ENCODE measurements at places on chromosomes 2 and 18.

DNA sequence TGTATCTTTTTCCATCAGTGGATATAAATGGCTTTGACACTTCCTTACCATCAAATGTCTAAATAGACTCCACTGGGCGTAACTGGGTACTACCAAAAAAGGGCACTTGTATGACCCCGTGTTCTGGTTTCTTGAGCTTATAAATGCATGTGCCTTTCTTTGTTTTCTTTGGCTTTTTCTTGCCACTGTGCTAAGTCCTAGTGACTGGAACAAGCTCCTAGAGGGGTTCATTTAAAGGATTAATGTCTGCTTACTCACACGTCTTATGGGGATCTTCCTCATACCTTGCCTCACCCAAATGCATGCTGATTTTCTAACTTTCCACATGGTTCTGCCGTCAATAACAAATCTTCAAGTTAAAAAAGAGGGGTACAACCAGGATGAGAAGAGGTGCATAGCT lies 19.8 kb upstream of the ZNF532 start:
- DNase-seq: no peak

GRCh38 chr2:8636721-8637636 lies 44.9 kb upstream of the ID2 start:
- no peak for DNase-seq

DNA sequence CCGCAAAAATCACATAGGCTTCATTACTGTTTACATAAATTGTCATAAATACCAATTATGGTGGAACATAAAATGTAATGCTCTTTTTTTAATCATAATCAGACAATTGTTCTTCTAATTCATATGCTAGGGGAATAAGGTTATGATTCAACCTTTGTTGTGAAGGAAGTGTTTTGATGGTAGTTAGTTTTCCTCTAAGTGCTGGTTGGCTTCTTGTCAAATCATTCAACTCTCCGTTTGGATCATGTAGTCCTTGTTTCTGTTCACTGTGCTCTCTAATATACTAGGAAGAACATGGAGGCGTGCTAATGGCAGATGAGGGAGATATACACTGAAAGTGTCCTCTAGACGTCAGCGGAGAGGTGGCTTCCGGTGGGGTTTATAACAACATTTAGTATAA lies 1938.0 kb upstream of the PIK3C3 start:
- no peak for DNase-seq

DNA sequence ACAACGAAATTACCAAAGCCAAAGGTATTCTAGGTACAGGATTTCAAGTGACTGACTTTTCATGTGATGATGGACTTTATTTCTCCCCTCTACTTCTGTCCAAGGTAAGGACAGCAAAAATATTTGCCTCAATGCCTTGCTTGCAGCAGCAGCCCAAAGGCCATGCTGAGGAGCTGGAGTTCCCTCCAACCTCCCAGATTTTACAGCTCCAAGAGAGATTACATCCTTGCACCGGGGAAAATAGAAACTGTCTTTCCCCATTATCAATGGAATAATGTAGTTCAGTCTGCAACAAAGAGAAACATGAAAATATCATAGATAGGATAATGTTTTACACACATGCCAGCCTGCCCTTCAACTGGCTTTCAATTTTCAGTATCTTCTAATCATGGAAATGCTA lies 13.5 kb downstream of the HSPD1 start:
- no peak for DNase-seq

DNA sequence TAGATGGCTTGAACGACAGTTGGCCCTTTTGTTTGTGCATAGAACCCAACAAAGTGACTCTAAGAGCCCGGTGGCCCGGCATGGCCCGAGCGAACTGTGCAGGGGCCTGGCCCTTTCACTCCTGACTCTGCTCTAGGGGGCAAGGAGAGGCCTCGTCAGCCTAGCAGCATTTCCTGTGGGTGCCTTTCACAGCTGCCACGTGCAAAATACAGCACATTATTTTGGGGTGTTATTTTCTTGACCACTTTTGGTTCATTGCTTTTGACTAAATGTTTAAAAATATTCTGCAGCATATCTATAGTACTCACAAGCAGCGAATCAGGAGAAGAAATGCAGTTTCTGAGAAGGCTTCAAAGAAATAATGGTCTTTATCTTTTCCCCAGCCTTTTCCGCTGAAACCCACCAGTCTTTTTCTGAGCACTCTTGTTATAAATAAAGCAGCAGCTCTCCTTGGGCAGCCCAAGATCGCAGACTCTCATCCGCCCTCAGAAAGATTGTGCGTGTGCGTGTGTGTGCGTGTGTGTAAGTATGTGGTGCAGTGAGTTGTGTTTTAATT lies 31.3 kb downstream of the DGKD start:
- DNase-seq: no peak

DNA sequence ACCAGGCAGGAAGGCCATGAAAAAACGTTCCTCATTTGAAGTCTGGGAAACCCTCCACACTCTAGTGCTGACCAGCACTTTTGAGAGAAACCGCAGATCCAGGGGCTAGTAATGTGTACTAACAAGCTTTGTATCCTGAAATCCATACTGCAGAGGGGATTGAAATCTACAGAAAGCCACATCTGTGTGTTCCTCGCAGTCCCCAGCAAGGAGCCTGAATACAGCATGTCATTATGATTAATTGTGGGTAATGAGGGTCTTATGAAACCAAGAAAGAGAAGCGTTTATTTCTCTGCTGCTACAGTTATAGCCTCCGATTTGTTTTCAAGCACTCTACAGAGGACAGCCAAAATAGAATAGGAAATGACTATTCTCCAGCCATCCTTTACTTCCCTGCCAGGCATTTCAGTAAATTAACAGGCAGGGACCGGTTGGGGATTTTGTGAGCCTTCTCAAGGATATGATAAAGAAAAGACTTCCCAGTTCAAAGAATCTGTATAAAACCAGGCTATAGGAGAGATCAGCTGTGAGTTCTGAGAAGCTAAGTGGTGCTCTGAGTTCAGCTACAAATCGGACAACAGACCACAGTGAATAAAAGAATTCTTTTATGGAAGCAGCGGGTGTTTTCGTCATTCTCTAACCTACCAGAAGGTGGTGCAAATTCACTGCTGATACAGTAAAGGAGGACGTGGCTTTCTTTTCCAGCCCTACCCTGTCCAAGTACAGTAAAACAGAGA lies 133.4 kb downstream of the INSIG2 start:
- no peak for DNase-seq

DNA sequence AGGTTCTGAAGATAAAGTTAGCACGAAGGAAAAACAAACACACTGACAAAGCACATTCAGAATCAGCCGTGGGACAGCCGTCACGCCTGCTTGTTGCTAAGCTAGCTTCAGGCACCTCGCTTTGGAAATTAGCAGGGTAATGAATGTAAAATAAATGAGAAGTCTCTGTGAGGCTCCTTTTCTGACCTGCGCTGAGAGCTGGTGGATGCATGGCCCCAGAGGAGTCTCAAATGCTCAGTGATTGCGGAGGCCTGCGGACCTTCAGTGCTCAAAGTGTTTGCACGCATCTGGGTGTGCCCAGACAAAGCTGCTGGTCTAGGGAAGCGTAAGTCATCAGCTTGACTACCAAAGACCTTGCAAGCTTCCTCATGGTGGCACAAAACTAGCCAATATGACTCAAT lies 50.6 kb downstream of the CD8B2 start:
- DNase-seq: no peak

DNA sequence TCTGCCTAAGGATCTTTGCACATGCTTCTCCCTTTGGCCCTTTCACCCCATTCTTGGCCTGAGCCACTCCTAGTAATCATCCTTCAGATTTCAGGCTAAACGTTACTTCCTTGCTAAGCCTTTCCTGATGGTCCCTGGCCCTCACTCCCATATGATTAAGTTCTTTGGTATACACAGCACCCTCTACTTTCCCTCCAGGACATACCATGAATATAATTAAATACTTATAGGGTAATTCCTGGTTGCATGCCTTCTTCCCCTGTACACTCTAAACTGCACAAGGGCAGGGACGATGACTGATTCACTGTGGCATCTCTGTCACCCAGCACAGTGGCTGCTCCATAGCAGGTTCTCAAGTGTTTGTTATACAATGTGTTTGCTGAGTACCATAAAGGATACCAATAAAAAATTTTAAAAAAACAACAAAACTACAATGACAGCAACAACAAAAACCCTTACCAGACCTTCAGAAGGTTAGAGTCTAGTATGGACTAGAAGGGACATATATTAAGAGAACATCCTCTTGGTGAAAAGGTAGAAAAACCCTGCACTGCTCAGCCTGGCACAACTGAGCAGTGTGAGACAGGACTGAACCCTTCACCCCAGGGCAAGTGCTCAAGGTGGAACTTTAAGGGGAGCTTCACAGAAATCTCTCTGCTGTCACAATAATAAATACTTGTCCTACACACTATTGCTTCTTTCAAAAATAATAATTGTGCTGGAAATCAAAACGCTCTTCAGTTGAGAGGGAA lies 76.2 kb downstream of the AAK1 start:
- no peak for DNase-seq

GRCh38 chr2:72545790-72546189 lies 280.0 kb downstream of the EXOC6B start:
- no peak for DNase-seq

- no peak for DNase-seq
Measured at GRCh38 chr2:129443865-129444739, 535.4 kb upstream of the RAB6C start.

DNA sequence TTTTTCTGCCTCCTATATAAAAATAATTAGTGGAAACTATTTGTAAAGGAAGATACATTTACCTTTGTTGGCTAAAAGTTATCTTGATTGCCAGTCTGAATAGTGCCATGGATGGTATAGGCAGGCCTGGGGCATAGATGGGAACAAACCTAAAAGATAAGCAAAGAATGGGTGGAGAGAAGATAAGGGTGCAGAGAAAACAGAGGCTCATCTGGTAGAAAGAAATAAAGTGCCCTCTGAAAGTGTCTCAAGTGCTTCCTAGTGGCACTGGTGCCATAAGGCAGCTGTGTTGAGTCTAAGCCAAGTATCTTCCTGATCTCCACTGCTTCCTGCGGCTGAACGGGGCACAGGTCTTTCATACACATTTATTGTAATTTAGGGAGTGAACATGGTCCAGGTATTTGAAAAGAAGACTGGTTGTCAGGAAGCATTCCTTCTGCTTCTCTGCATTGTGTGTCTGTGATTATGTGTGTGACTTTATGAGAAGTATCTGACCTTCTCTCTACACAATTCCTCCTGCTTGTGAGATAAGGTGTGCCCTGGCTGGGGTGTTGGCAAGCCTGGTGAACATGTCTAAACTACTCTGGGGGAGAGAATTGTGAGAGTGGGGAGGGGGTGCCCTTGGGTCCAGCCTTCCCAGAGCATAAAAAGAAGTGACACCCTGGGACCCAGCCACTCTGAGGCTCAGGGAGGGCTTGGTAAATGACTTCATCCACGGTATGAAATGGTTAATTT lies 280.5 kb downstream of the CAMKMT start:
- no peak for DNase-seq

DNA sequence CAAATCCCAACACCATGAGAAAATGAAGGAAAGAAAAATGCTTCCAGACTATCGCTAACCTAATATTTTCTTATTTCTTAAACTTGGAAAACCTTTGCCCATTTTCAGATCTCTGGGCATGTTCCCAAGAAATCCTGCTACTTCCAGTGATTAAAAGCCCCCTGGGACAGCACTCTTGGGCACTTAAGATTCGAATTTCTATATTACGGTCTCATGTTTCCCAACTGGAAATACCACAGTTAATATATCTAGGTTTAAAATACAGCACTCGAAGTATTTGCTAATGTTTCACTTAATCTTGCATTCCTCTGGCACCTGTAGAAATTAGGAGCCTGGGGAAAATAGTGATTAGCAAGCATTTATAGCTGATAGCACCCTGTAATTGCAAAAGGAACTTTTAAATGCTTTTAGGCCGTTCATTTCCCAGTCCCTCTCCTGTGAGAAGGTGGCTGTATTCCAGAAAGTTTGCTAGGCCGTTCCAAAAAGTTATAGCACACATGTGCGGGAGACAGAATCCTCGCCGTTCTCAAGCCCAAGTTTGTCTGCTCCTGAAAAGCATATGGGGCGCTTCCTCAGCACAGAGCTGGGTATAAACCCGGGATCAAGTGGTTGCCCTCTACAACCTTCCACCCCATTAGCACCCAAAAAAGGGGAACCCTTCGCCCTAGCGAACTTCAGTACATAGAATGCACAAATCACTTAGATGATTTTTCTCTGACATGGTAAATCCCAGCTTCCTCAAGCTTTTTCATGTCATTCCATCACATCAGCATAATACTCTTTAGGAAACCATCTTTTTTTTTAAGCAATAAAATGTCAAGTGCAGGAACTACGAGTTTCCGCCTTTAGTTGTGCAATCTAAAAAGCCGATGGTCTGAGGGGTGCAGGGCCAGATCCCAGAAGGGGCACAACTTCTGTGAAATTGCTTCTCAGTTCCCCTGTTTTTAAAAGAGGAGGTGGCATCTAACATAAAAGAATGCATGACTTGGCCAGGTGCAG lies 60.6 kb downstream of the DIPK1C start:
- no peak for DNase-seq

GRCh38 chr2:212922701-212923100 lies 228.7 kb downstream of the IKZF2 start:
- DNase-seq: no peak

GRCh38 chr2:18918280-18918679 lies 328.9 kb upstream of the NT5C1B start:
- no peak for DNase-seq

DNA sequence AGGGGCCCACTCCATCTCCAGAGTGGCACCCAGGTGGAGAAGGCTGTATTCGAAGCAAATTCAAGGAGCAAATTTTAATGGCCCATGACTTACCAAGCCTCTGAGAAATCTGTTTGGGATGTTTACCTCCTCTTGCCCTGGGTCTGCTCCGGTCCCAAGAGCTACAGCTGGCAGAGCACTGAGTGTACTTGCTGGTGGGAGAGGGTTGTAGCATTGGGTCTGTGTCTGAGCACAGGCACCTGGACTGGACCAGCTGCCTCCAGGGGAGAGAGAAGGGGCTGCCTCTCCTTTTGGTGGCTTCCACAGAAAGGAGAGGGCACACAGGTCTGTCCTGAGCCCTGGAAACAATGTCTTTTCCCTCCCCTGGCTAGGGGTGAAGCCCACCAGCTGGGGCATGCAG lies 9.8 kb downstream of the EN1 start:
- DNase-seq: no peak

GRCh38 chr2:39704540-39704939 lies 38.8 kb downstream of the TMEM178A start:
- no peak for DNase-seq

DNA sequence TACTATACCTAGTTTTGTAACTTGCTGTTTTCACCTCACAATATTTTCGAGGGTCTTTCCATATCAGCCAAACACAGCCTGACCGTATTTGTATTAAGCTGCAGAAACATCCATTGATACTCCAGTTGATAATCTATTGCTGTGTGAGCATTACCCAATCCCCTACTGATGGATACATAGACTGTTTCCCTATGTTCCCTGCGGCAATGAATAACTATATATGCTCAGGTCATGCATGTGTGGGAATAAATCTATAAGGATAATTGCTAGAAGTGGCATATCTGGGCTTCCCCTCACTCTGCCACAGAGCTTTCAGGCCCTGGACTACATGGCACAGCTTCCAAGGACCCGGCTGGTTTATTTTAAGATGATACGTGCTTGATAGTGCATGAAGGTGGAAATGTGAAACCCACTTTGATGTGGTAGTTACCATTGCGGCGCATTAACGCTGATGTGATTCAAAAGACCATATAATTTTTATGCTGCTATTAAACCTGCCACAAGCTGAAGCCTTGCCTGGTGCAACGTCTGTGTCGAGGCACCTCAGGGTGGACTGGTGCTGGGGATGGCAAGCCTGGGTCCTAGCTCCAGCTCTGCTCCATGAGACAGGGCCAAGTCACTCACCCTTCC lies 130.8 kb upstream of the MSH6 start:
- no peak for DNase-seq

Data from substantia nigra (tissue), 51 donors.